Neural crest cell (in vitro differentiated cells): ENCODE measurements at places on chromosomes 1 and 21.
A peak's percentile ranks its signal among the peaks of the same experiment; 100 is the strongest.

DNA sequence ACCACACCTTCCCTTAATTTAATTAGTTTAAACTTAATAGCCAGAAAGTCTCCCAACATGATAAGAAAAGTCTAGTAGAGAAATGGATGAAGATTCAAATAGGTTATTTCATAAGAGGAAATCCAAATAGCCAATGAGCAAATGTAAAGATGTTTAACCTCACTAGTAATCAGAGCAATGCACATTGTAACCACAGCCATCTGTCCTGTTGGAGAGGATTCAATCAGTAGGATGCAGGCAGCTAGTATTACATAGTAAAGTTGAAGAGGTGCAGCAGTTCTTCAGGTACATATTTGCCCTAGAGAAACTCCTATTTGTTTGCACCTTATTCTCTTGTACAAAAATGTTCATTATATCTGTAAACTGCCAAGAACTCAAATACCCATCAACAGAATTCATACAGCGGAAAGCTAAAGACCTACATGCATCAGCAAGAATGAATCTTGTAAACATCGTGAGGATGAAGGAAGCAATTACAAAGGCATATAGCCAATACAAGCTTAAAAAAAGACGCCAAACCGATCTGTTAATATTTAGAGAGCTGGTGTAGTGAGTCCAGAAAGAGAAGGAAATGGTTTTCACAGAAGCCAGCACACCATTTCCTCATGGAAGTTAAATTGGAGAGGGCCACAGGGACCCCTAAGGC is 27.9 kb downstream of the DIP2A start:
- DNase-seq = no peak

DNA sequence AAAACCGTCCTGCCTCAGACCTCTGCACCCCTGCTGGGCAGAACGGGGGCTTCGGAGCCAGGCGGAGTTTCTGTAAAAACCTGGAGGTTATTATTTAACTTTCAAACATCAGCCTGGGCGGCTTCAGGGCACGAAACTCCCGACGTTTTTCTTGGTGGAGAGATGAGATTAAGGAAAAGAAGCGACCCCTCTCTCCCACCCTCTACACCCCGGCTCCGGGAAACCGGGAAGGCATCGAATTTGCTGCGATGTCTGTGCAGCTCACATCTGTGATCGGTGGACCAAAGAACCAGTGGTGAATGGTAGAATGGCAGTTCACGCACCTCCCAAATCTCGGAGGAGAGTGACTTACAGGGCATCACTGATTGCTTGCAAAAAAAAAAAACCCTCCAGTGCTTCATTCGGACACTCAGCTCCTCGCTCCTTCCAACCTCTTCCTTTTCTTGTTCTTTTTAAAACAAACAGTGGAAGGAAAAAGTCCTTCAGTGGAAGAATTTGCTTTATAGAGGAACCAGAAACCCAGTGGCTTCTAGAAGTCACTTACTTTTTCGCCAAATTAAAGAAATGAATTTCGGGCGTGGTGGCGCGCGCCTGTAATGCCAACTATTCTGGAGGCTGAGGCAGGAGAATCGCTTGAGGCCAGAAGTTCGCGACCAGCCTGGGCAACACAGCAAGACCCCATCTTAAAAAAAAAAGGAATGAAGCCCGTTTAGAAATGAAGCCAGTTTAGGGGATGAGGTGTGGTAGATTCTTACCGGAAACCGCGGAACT is 884 bp downstream of the PHACTR4 start:
- peak; percentile 22 for DNase-seq

- DNase-seq = no peak
These were observed 296.0 kb downstream of the TBX15 start for GRCh38 chr1:118692143-118692542.

DNA sequence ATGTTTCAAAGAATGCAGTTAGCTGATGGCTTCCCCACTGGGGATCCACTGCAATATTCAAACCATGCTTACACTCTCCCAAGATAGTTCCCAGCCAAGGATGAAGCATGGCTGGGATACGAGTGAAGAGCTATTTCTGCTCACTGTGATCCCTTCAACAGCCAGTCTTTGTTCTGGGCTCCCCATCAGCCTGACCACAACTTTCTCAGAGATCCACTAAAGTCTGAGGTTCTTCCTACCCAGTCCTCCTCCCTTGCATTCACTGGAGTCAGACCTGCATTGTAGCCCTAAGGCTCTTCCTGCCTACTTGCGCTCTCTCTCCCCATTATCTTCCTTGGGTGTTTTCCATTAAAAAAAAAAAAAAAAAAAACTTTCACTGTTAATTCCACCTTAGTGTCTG is 101.4 kb downstream of the TTLL7 start:
- DNase-seq = no peak
